Hepatic stellate cell (primary cell): ENCODE measurements at places on chromosomes 1 and 21.

DNA sequence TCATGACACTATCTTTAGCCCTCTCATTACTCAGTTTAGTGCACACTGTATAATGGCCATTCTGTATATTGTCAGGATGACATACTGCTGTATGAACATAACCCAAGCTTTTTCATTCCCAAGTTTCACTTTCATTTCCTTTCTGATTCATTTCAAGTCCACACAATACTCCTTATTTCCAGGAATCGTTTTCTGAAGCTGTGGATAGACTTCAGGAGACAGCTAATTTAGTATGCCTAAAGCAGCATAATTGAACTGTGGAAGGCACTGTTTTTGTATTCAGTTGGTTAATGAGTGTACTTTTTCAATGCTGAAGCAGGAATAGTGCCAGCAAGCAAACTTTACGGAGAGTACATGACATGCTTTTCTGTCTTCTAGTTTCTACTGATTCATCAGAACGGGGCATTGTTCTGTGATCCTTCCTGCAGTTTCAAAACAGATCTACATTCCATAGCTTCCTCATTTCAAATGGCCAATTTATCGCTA lies 578.5 kb upstream of the ZP4 start:
- no peak for DNase-seq

- DNase-seq, result no peak
Observed at GRCh38 chr1:169115891-169116585, 9.5 kb downstream of the ATP1B1 start.

GRCh38 chr1:101198842-101199636 lies 37.8 kb upstream of the S1PR1 start:
- no peak for DNase-seq

- no peak for DNase-seq
Observed at GRCh38 chr1:34262023-34262853, 85.5 kb downstream of the C1orf94 start.

GRCh38 chr1:62585469-62586155 lies 11.7 kb upstream of the ANGPTL3 start:
- no peak for DNase-seq

DNA sequence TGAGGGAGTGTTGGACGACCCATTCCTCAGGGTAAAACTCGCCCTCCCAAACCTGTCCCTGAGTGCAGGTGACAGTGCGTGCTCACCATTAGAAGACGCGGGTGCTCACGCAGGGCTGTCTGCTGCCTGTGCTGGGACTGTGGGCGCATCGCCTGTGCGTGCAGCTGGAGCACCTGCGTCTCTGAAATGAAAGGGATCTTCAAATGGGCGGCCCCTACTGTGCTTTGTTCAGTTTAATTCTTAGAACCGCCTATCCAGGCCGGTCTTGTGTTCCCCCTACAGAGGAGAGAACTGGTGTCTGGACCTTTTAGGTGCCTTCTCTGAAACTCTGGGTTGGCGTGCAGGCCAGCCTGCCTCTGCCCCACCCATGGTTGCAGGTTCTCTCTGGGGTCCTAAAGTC lies 125.8 kb downstream of the PCBP3 start:
- DNase-seq, result no peak

- DNase-seq, result no peak
Observed at GRCh38 chr1:47805921-47806361, 191.2 kb downstream of the TRABD2B start.

DNA sequence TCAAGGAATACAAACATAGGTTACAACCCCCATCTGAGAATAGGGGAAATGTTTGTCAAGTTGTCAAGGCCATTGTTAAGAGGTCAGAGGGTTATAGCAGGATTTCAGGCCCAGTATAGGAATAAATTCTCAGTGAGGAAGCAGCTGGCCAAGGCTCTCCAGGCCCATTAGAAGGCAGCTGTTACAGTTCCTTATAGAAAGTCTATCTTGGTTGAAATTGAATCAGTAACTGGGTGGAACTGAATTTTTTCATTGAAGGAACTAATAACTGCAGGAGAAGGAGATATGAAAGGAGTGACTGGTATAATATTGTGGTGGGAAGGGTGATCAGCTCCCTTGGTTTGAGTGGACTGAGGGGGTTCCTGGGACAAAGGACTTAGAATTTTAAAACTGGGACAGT lies 134.1 kb downstream of the CYYR1 start:
- no peak for DNase-seq

GRCh38 chr1:29453502-29454240 lies 217.3 kb downstream of the PTPRU start:
- DNase-seq, result peak; percentile 53

GRCh38 chr1:214582289-214582891 lies 20.6 kb upstream of the CENPF start:
- DNase-seq, result no peak

- DNase-seq, result no peak
Observed at GRCh38 chr1:31509124-31510072, 66.9 kb upstream of the TINAGL1 start.

GRCh38 chr21:45977396-45977795 lies 4.2 kb upstream of the COL6A1 start:
- no peak for DNase-seq

DNA sequence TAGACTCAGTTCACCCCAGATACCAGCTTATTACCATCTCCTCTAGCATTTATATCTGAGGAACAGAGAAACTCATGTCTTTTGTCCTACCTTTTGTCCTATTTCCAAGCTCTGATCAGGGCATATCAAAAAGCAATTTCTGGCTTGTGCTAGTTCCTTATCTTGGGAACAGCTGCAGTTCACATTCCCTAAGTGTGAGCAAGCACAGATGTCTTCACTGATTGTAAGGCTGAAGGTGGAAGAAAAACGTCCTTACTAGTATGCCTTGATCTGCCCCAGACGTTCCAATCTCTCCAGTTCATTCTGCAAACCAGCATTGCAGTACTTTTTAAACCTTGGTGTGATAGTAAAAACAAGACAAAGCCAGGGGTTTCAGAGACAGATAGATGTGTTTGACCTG lies 139.8 kb downstream of the NCAM2 start:
- peak; percentile 2 for DNase-seq

DNA sequence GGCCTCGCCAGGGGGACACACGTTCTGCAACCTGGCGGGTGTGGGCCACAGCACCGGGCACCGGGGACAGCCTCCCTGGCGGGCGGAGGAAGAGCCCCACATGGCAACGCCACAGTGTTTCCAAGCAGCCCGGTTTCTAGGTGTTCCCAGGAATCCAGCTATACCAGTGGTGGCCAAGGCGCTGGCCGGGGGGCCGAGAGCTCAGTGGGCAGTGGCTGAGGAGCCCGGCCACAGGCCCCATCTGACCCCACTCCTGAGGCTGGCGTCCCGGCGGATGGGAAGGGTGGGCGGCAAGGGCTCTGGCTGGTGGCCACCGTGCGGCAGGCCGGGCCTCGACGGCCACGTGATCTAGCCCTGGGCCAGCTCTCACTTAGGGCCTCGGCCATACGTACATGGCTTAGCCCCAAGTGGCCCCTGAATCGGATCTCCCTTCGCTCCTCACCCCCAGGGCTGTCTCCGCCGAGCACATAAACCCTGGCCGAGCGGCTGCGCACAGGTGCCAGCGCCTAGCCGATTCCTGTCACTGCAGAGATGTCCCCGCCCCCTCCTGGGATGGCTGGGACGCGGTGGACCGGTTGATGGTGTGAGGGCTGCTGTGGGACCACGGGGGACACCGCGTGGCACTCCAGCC lies 68.7 kb downstream of the MORN1 start:
- DNase-seq, result peak; percentile 82

GRCh38 chr21:44439211-44439600 lies 16.1 kb upstream of the LRRC3 start:
- no peak for DNase-seq

DNA sequence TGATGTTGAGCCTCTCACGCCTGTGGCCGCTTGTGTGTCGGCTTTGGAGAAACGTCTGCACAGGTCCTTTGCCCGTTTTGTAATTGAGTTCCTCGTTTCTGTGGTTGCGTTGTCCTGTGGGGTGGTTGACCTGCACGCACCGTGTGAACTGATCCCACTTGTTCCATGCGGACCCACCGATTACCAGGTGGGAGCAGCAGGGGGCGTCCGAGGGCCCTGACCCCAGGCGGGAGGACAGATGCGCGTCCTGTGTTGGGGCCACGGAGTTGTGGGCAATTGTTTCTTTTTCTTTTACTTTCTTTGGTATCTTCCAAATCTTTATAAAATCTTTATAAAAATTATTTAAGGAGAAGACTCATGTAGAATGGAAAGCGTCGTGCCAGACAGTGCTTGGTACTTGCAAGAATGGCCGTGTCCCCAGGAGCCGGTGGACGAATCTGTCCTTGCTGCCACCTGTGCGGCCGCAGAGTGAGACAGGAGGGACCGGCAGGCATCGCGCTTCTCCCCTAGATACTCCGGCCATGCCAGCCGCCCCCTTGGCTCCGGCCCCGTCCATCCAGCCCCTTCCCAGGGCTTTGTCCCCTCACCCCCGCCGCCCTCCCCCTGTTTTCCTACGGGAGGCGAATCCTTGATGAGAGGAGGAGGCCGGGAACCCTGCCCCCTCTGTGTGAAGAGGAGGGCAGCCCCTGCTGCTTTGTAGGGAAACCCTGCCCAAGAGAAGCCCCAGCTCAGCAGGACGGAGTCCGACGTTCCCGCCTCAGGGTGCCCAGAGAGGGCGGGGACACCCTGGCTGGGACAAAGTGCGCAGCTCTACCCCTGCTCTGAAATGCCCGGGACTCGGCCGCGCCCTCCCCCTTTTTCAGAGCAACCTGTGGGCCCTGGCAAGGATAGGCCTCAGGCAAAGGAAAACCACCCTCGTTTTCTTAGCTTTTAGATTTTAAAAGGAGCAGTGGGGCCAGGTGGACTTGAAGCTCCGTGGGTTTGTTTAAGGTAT lies 41.7 kb downstream of the PRKCZ start:
- DNase-seq, result peak; percentile 59

- DNase-seq, result peak; percentile 62
Observed at GRCh38 chr21:45050797-45051489, 23.4 kb upstream of the ADARB1 start.

- peak; percentile 62 for DNase-seq
Observed at GRCh38 chr21:37862536-37862935, 53.7 kb downstream of the KCNJ6 start.

DNA sequence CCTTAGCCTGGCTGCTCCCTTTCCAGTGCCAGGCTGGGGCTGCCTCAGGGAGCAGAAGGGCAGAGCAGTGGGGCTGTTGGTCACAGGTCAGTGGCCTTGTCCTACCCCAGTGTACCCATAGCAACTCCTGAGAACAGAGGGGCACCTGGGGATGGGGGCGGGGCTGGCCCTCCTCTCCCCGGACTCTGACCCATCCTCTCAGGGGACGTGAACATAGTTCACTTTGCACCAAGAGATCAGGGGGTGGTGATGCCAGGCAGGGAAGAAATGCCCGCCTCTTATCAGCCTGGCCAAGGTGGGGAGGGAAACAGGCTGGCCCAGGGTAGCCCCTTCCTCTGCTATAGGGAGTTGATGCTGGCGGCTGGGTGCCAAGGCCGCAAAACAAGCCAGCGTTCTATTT lies 4.9 kb downstream of the ETNK2 start:
- no peak for DNase-seq

DNA sequence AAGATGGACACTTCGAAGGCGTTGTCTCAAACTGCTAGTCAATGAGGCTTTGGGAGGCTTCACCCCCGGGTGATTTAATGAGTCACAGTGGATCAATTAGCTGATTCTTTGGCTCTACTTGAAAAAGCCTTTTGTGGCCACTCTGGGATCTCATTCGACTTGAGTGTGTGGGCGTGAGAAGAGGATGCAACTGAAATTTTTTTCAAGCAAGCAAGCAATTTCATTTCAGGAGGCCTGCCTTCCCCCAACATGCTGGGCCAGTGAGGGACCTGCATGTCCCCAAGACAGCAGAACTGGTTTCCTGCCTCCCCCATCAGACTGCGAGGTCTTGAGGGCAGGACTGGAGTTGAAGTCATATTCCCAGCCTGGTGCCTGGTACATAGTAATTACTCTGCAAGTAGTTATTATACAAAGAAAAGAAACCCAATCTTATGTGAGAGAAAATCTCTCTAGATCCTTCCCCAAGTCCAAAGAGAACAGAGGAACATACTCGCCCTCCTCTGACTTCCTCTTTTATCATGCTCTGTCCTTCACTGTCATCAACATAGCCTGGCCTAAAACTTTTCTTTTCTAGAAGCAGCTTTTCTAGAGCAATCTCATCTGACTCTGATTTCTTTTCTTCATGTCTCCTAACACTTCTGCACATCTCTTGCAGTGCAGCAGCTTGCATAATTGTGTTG lies 22.7 kb downstream of the SYT6 start:
- DNase-seq, result no peak
